Osteocyte (in vitro differentiated cells): ENCODE measurements at places on chromosomes 13 and 19. TPM values are rescaled to one million over a fixed set of nuclear protein-coding genes. Genes with fewer than 3 reads are reported as not detected.

DNA sequence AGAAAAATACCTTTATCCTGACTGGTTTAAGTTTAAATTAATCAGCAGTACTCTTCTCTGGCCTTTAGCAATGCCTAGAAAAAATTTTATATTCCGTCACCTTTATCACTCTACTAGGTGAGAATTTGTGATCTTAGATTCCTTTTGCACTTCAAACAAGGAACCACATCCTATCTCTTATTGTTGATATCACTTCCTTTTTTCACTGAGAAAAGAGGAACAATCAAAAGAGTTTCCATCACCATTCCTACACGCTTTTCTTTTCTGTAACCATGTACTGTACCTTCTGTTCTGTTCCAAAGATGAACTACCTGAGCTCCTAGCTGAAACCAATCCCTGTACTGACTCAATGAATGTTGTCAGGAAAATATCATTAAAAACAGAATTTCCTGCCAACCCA, 1379.0 kb upstream of the MIR17HG start:
- DNase-seq, result no peak

GRCh38 chr13:47279920-47280319, 383.1 kb upstream of the HTR2A start:
- no peak for DNase-seq

DNA sequence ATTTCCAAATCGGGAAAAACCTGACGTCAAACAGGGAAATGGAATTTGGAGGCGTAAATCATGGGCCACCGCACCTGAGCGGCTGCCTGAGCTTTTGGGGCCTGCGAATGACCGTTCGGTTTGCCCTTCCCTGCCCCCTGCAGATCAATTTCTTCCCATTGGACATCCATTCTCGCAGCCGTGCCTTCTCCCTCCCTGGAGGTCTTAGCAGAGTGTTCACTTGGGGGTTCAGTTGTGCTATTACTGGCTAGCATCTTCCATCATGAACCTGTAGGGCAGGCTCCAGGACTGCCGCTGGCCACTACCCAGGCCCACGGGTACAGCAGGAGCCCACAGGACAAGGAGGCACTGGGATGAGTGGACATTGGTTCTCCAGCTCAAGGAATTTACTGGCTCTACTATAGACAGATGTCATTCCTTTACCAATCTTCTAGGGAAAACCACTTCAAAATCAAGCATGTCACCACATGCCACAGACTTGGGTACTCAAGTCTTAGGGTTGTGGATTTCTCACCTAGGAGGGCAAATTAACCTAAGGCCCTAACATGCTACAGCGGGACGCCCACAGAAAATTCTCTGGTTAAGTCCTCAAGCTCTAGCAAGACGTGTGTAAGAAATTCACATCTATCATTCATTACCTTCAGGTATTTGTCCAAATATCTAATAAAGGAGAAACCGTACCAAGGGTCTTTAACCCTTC, 75.5 kb downstream of the COL4A1 start:
- peak; percentile 67 for DNase-seq

Gene ENOX1
- total RNA-seq, result 5.9 and 6.9 TPM in 2 replicates

DNA sequence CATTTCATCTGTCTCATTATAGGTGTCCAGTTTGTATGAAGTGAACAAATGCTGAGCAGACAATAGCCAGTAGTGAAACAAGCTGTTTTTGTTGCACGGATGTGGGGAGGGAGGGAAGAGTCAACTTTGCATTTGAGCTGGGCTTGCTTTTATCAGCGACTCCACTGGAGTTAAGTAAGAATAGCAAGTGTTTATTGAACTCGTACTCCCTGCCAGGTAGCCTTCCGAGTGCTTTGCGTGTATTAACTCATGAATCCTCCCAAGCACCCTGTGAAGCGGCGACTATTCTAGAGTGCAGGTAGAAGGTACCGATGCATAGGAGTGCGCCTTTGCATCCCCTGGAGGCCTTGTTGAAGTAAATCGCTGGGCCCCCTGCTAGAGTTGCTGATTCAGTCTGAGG, 4.7 kb upstream of the ZNF444 start:
- DNase-seq, result no peak

DNA sequence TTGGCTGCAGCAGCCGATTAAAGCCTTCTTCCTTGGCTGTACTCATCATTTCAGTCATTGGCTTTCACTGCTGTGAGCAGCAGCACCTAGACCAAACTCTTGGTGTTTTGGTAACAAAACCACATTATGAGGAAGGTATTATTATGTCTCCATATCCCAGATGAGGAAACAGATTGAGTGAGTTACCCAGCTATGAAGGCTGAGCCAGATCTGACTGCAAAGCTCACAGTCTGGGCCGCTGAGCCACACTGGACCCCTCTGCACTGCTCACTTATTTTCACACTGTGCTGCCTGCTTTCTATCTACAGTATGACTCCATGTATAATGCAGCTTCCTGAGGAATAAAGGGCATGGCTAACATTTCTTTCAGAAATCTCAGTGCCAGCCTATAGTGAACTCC, 24.5 kb downstream of the CRYL1 start:
- no peak for DNase-seq

Gene ZNF560
- total RNA-seq, result not detected in 2 replicates

Gene ZNF667
- not detected in 2 replicates for total RNA-seq

Gene GAPDHS
- not detected in 2 replicates for total RNA-seq

- no peak for DNase-seq
Observed at GRCh38 chr13:50654331-50654730, 189.2 kb downstream of the DLEU7 start.

DNA sequence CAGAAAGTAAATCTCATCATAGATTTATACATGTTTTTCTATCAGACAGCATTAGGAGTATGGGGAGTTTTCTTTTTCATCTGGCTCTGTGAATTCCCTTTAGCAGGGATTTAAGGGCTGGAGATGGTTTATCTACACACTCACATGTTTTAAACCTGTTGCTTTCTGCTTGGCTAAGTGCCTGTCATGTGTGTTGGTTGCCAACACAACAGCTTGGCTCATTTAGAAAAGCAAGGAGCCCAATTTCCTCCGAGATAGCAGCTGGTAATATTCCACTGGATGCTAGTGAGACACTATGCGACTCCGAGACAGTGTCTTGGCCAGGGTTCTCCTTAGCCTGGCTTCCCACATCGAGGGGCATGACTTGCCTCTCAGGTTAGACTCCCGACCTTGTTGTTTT, 83.3 kb downstream of the KLF5 start:
- DNase-seq, result no peak

GRCh38 chr19:55611300-55611982, 6.0 kb downstream of the ZNF865 start:
- DNase-seq, result no peak

- DNase-seq, result no peak
Observed at GRCh38 chr13:39036212-39036611, 1.7 kb downstream of the PROSER1 start.

Gene TTYH1
- not detected in 2 replicates for total RNA-seq

DNA sequence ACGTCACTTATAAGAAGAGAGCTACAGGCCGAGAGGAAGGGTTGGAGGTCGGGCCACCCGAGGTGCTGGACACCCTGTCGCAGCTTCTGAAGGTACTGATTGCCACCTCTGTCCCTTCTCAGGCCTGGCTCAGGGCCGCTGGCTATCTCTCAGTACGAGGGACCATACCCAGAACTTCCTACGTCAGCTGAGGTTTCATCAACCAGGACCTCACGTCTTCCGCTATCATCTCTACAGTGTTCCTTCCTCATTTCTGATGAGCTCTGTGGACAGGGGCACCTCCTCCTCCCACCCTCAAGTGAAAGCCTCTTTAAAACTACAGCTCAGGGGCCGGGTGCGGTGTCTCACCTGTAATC, 58.2 kb upstream of the USE1 start:
- no peak for DNase-seq

GRCh38 chr19:8552810-8553209, 24.4 kb downstream of the MYO1F start:
- DNase-seq, result no peak

DNA sequence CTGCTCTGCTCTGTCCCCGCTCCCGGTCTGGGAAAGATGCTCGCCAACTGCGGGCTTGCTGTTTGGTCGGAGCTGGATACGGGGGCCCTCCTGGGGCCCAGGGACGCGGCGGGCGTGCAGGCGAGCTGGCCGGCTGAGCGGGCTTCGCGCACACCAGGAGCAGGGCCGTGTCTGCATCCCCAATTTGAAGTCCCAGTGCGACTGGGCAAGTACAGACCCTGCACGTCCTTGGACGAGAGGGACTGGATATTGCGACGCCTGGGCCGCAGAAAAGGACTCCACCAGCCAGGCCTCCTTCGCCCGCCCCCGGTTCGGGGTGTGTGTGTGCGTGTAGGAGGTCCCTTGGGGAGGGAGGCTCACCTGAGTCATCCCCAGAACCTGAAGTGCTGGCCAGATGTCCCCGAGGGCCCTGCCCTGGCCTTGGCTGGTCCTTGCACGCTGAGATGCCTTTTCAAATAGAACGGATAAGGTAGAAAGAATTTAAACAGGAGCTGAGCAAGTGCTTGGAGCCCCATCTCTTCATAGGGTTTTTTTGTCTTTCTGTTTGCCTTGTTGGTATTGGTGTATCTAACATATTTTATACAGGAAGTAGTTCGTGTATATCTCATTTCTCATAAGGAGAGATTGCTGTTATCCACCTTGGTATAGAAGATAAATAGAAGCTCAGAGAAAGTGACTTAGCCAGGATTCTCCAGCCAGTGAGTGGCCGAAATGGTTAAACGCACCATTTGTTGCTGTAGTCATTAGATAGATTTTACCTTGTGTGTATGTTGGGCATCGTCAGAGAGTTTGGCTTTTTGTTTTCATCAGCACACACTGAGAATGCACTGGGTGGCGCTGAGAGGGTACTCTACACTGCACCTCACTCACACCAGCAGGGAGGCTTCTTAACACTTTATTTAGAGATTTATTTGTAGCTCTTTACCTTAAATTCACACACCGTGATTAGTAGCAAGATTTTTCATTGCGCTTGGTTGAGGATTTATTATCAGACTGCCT, 1.1 kb downstream of the NAXD start:
- no peak for DNase-seq

GRCh38 chr19:10430505-10431253, 10.3 kb downstream of the PDE4A start:
- no peak for DNase-seq

- no peak for DNase-seq
Observed at GRCh38 chr19:10271543-10272086, 695 bp downstream of the ICAM1 start.

DNA sequence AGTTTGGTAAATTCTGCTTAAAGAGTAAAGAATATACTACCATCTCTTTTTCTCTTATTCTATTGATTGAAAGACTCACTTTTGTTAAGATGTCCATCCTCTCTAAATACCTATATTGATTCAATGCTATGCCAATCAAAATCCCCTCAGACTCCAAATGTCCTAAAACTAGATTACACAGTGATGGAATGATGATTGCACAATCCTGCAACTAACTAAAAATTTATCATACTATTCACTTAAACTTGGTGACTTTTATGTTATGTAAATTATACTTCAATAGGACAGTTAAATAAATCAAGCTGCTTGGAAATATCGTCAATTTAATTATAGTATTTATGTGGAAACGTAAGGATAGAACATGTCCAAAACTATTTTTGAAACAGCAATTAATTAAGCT, 2765.1 kb upstream of the PCDH20 start:
- no peak for DNase-seq

DNA sequence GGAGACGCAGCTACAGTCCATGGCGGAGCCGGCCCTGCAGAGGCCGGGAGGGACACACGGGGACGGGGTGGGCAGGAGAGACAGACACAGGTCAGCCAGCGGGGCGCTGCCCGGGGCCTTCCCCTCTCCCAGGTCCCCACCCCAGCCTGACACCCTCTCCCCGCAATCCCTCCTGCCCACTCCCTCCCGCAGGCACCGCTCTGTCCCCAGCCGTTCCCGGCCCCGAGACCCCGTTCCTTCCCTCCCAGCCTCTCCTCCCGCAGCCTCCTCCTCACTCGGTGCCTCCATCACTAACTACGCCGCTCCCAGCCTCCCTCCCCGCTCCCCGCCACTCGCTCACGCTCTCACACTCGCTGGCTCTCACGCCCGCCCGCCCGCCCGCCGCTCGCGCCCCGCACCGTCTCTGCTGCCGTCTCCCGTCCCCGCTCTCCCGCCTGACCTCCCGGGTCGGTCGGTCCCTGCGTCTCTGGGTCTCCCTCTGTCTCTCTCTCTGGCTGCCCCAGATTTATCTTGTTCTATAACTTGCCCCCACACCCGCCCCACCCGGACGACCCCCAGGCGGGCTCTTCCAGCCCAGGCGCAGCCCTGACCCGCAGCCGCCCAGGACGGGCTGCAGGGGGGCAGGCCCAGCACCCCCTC, 15.2 kb downstream of the ERFL start:
- no peak for DNase-seq

Gene ZNF628
- total RNA-seq, result 10.4 and 11.6 TPM in 2 replicates

Gene ZNF416
- 6.5 and 6.8 TPM in 2 replicates for total RNA-seq

Gene APC2
- 1.2 and 1.5 TPM in 2 replicates for total RNA-seq

GRCh38 chr19:54502518-54503048, at the start of gene LAIR2:
Gene LAIR2, plus strand, starts transcription at chr19:54502831. Its CDS starts 88 bp downstream, at chr19:54502919.
- DNase-seq, result no peak

Gene TSSK6
- total RNA-seq, result 1.7 and 2.0 TPM in 2 replicates

DNA sequence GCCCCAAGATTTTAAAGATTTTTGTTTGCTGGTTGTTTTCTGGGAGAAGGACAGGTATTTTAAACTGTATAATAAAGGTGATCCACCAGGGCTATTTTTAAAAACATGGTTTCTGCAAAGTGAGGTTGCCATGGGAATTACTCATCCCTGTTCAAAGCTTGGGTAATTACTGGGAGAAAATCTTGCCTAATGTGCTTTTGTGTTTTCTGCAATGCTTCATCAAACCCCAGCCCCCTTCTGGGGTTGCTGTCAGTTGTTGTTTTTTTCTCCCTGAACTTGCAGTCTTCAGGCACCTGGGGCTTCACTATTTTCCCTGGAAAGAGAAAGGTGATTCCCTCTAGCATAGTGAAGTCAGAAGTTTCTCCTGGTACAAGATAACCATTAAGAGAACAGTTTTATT, 277.2 kb downstream of the NALCN start:
- no peak for DNase-seq

DNA sequence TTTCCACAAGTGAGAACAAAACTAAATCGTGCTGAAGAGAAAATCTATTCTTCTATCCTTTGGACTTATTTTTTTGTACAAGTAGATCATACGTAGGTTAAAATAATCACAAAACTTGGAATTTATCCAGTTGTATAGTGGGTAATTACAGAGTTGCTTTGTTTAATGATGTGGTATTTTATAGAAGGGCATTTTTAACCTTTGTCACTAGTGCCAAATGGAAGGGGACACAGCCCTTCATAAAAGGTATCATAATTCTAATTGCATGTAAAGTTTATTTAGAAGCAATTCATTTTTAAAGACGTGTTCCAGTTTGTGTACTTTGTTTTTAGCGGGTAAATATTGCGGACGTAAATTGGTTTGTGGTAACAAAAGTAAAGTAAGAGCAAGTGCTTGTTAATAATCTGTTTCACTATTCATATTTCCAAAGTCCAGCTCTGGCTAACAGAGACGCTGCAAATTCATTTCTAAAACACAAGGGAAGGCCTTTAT, 99.5 kb downstream of the ERCC5 start:
- no peak for DNase-seq
